Activated CD8-positive, alpha-beta memory T cell treated with anti-CD3 and anti-CD28 coated beads for 1 hour (primary cell): ENCODE measurements at places on chromosomes 2 and 18.

DNA sequence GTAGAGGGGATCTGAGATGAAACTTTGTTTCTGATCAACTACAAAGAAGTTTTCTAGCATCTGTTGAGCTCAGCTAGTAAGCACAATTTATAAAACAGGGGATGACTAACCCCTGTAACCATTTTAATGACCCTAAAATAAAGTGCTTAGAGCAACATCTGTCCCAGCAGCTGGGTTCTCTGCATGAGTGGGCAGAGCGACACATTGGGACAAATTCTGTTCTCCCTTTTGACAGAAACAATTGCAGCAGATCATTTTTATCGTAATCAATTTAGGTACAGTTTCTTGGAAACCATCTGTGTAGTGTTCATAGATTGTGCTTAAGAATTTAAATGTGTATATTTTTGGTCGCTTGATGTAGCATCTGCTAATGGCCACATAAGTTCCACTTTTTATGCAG is 678.0 kb downstream of the RNF144A start:
- no peak for DNase-seq

GRCh38 chr2:71659868-71660518 is 206.6 kb downstream of the DYSF start:
- no peak for DNase-seq

- DNase-seq: peak; percentile 70
Measured at GRCh38 chr2:191555092-191555742, 122.7 kb upstream of the NABP1 start.

GRCh38 chr2:234257859-234258561 is 207.5 kb downstream of the SPP2 start:
- DNase-seq: no peak

DNA sequence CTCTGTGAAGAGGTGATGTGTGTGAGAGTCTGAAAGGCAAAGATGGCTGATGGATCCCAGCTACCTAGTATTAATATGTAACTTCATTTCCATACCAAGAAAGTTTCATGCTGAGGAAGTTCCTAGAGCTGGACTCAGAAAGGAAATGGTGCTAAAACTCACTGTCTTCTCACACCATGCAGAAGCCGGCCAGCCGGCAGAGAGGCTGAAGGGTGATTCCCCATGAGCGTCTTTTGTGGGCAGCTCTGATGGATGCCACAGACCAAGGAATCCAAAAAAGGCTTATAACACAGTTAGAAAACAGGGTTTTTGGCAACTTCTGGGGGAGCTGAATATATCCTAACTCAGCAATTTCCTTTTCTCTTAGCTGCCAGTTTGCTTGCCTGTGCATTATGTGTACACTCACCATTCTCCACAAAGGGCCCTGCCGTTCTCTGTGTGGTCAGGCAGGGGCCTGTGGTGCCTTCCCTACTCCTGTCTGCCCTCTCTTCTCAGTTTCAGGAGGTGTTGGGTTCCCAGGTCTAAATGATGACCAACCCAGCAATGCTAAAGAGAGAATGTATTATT is 289.4 kb downstream of the MTX2 start:
- DNase-seq: no peak

DNA sequence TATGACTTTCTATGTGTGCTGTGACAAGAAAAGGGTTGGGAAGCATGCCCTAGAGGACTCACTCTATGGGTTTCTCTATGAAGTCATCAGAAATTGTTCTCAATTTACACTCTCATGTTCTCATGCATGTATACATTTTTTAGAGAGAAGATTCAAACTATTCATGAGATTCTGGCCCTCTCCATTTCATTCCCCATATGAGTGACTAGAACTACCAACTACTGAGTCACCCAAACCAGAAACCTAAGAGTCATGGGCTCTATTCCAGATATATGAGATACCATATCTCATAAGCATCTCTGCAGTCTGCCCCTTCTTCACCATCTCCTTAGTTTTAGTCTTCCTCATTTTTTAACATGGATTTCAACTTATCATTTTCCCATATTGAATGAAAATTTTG is 87.7 kb downstream of the EXOC6B start:
- DNase-seq: no peak

GRCh38 chr2:72273384-72273783 is 125.7 kb upstream of the CYP26B1 start:
- no peak for DNase-seq

- DNase-seq: no peak
Measured at GRCh38 chr2:54556621-54557121, 100.5 kb downstream of the SPTBN1 start.

GRCh38 chr2:2935445-2936149 is 442.0 kb downstream of the EIPR1 start:
- no peak for DNase-seq

- no peak for DNase-seq
Measured at GRCh38 chr2:120590841-120591240, 144.8 kb upstream of the GLI2 start.

- no peak for DNase-seq
Measured at GRCh38 chr2:235024931-235025773, 73.3 kb downstream of the SH3BP4 start.

- no peak for DNase-seq
Measured at GRCh38 chr2:8435608-8436007, 246.2 kb upstream of the ID2 start.
